ENCODE measurements at places on chromosomes 5 and 9.

- no peak for DNase-seq
Observed at GRCh38 chr9:7844242-7844641, 44.7 kb upstream of the DMAC1 start.

DNA sequence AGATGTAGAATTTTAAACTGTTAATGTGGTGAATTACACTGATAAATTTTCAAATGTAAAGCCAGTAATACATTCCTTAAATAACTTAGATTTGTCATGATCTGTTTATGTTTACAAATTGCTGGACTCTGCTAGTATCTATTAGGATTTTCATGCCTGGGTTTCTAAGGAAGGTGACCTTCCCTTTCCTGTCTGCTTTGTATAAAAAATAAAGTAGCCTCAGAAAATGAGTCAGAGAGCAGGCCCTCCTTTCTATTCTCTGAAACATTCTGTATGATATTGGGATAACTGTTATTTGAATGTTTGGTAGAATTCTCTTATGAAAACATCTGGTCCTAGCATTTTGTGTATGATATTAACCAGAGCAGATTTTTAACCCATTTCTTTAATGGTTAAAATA, 255.3 kb downstream of the SYK start:
- no peak for DNase-seq

DNA sequence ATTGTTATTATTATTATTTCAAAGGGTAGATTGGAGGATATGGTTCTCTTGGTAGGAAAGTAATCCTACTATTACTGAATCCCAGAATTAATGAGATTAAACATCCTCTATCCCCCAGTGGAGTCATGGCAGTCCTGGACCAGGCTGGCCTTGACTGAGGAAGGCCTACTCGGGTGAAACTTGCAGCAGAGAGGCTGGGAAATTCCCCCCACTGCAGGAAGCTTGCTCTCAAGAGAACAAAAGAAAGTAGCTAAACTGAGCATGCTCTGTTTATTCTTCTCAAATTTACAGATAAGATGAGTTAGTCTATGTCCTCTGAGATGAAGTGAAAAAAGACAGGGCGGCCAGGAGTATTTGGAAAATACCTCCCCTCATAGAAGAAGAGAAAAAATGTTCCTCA, 233.9 kb upstream of the RPS23 start:
- DNase-seq, result no peak

DNA sequence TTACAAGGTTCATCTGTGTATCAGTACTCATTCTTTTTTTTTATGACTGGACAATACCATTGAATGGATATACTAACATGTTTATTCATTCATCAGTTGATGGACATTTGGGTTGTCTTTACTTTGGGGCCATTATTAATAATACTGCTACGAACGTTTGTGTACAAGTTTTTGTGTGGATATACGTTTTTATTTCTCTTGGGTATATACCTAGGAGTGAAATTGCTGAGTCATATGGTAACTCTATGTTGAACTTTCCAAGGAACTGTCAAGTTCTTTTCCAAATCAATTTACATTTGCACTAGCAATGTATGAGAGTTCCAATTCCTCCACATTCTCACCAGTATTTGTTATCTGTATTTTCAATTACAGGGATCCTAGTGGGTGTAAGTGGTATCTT, 12.0 kb upstream of the LECT2 start:
- no peak for DNase-seq

- DNase-seq, result no peak
Observed at GRCh38 chr9:70147196-70147595, 103.5 kb downstream of the MAMDC2 start.

DNA sequence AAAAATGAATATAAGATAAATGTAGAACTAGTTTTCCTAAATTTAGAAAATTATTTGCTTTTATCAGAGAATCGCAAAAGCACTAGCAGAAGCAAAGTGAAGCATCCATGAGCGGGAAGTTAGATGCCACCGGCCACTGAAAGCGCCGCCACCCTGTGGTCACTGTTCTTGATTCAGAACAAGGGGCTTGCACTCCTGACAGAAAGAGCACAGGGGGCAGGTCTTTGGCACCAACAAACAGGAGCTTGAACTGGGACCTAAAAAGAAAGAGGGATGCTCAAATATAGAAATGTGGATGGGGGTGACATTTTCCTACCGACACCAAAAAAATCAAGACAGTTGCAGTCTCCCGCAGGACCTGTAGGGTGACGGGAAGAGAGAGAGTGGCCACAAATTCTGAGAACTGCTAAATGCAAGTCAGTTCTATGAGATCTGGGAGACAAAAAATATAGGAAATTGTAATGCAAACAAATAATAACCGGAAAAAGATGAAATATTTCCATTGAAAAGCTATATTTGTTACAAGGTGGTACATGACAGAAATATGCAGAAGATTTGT, 144.3 kb downstream of the CDH12 start:
- DNase-seq, result no peak

GRCh38 chr5:131366428-131366827, 102.6 kb downstream of the CDC42SE2 start:
- no peak for DNase-seq

DNA sequence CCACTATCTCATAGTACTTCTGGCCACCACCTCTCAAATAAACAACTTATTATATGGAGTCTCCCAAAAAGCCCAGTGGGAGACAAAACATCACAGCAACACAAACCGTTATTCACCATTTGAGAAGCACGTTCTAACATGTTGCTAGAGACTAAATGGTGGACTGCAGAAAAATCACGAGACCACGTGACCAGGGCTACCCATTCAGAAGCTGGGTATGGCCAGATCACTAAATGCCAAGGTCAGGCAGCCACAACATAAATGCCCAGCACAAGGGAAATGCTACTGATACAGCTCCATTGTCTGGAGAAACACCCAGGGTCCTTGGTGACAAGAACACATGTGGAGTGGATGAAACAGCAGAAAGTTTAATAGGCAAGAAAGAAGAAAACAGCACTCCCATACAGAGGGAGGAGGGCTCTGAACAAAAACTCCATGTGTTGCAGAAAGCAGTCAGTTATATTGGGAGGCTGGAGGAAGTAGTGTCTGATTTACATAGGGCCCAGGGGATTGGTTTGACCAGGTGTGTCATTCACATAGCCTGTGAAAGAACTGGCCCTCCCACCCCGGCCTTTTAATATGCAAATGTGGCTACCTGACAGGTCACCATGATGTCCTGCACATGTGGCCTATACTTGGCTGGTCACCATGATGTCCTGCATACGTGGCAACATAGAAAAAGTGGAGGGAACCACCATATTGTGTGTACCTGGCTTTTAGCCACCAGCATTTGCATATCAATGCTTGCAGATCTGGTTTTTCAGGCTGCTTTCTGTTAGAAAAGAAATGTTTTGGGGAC, 97.2 kb downstream of the TRIM36 start:
- DNase-seq, result no peak

DNA sequence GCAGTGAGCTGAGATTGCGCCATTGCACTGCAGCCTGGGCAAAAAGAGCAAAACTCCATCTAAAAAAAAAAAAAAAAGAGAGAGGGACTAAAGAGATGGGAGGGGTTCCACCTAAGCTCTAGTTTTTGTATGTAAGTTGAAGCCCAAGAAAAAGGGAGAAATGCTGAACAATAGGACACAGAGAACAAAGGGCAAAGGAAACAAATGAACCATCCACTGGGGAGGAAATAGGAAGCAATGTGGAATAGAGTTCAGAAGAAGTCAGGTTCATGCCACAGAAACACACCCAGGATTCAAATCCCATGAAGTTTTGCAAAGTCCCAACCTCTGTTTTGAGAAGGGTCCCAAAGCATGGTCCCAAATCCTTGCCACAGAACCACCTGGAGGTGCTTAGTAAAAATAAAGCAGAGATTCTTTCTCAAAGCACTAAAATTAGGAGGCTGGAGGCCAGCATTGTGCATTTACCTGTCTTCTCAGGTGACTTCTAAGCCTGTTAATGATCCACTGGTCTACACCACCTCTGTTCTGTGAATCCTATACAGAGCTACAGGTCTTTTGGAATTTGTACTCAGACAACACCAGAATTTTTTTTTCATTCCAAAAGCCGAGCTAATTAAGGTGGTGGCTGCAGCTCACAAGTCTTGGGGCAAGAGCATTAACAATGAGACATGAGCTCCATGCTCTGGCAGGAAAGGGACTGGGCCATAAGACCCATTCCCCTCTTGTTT, 177.6 kb downstream of the DOCK8 start:
- no peak for DNase-seq

GRCh38 chr5:61052882-61053281, 107.9 kb downstream of the NDUFAF2 start:
- DNase-seq, result no peak

- DNase-seq, result no peak
Observed at GRCh38 chr9:77677957-77678535, 29.9 kb upstream of the GNA14 start.

DNA sequence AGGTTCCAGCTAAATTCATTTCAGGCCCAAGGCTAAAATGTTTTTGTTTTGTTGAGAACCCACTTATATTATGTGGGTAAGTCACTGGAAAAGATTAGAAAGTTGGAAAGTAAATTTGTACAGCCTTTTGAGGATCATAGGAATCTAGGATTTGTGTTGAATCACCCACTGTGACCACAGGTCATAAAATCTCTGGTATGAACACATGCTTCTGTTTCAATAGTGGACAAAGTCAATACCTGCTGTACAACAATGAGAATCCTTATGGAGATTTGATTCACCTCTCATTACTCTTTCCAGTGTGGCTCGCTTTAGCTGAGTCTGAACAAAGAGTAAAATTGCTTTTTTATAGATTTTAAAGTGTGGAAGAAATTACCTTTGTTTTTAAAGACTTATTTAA, 369.5 kb downstream of the TMEM167A start:
- DNase-seq, result no peak

DNA sequence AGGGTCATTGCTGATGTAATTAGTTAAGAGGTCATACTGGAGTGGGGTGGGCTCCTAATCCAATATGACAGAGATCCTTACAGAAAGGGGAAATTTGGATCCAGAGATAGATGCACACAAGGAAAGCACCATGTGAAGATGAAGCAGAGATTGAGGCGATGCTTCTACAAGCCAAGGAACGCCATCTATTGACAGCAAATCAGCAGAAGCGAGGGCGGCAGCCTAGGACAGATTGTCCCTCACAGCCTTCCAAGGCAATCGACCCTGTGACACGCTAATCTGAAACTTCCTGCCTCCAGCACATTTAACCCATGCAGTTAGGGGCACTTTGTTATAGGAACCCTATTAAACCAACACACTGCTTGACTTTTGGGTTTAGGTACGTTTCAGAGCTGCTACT, 285.1 kb upstream of the DAP start:
- no peak for DNase-seq

DNA sequence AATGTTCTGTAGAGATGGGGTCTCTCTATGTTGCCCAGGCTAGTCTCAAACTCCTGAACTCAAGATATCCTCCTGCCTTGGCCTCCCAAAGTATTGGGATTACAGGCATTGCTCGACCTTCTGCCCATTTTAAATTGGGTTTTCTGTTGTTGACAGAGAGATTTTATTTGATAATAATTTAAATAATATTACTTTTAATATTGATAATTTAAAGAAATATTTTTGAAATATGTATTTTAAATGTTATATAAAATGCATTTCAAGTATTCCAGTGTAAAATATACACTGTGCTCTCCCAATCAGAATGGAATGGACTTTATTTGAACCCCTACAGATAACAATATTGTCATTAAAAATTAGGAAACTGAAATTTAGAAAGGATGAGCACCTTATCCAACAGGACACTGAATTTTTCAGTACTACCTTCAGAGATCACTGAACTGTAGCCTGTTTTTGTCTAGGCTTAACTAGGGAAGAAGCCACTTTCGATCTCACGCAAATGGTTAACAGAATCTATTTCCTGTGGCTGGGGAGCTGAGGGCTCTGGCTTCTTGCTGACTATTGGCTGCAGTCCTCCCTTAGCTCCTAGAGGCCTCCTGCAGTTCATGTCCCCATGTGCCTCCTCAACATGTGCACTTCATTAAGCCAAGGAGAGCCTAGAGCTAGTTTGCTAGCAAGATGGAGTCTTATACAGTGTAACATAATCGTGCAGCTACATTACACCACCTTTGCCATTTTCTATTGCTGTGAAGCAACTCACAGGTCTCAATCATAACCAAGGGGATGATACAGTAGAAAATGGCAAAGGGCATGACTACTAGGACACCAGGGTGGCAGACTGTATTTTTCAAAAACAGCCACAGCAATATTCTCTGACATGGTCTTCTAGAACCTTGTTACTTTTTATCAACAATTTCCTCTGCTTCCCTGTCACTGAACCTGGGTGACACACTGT, 150.0 kb downstream of the CDC42SE2 start:
- DNase-seq, result no peak

- DNase-seq, result no peak
Observed at GRCh38 chr9:86821006-86821845, 126.1 kb downstream of the GAS1 start.

GRCh38 chr5:149333711-149334443, 11.4 kb upstream of the GRPEL2 start:
- DNase-seq, result no peak

GRCh38 chr5:52468976-52469375, 318.7 kb upstream of the ITGA1 start:
- DNase-seq, result no peak

DNA sequence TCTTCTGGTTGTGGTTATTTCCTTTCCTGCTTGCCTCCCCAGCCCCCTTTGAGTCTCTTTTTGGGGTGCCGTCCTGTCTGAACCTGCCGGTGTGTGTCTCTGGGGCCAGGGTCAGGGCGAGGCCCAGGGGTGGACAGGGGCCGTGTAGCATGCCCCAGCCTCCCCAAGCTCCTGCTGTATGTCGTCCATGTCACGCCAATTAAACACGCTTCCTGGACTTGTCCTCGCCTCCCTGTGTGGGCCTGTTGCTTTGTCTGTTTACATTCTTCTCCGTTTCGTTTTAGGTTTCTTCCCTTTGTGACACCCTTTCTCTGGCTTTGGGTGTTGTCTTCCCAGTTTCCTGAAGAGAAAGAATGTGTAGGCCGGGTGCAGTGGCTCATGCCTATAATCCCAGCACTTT, 28.5 kb upstream of the HMCN2 start:
- no peak for DNase-seq

All from left ventricle myocardium superior (tissue), 1 donor.